SK-MEL-5 (cell line): ENCODE measurements at places on chromosomes 6 and 20.

GRCh38 chr20:48904566-48905296 is 16.8 kb upstream of the ARFGEF2 start:
- peak; percentile 82 for DNase-seq

DNA sequence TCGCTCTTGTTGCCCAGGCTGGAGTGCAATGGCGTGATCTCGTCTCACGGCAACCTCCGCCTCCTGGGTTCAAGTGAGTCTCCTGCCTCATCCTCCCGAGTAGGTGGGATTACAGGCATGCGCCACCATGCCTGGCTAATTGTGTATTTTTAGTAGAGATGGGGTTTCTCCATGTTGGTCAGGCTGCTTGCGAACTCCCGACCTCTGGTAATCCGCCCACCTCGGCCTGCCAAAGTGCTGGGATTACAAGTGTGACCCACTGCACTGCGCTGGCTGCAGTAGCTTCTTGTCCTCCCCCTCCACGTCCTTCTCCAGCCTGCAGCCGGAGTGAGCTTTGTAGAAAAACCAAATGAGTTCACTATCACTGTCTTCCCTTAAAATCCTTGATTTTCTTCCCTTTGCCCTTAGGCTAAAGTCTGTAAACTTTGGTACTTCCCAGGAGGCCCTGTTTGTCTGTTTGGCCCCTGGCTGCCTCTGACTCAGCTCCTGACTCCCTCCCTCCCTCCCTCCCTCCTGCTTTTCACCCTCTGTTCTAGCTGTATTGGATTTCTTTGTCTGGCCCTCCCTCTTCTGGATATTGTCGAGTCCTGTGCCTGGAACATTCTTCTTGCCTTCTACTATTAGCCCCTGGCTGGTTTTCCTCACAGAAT is 12.9 kb downstream of the PARD6B start:
- DNase-seq = peak; percentile 86

DNA sequence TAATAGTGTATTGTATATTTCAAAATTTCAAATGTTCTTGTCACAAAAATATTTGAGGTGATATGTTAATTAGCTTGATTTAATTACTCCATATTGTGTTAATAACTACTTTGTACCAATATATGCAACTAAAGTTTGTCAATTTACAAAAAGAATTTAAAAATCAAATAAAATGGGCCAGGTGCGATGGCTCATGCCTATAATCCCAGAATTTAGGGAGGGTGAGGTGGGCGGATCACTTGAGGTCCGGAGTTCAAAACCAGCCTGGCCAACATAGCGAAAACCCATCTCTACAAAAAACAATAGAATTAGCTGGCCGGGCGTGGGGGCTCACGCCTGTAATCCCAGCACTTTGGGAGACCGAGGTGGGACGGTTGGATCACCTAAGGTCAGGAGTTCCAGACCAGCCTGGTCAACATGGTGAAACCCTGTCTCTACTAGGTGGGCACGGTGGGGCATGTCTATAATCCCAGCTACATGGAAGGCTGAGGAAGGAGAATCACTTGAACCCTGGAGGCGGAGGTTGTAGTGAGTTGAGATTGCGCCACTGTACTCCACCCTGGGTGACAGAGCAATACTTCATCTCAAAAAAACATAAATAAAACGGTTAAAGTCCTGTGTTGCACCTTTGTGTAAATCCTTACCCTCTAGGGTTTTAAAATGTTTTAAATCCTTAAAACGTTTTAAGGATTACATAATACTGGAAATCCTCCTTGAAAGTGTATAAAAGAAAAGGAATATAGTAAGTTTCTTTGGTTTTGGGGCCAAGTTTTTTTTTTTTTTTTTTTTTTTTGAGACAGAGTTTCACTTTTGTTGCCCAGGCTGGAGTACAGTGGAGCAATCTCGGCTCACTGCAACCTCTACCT is 4.0 kb downstream of the HSPA1B start:
- no peak for DNase-seq

GRCh38 chr20:59705651-59706399 is 101.5 kb downstream of the PHACTR3 start:
- no peak for DNase-seq

DNA sequence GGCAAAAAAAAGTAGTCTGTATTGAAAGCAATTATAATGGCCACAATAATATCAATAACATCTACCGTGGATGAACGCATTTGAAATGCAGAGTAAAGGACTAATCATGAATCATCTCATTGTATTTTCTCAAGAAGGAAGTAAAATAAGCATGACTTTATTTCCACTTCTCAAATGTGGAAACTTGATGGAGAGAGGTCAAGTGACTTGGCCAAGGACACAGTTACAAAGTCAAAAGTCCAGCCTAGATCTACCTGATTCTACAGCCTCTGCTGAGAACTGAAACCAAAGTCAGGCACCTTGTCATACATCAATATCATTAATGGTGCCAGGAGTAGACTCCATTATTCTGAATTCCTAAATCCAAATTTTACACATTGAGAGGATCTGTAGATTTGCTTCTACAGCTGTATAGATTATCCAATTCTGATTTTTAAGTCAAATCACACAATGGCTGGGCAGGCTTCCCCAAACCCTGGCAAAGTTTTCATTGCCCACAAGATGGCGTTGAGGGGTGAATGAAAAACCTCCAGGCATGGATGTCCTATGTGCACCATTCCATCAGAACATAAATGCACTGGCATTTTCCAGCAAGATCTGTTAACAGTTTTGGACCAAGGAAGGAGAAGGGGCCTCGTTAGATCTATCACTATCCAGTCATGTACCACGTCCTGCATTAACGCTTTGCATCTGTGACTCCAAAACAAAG is 423.1 kb downstream of the MAFB start:
- DNase-seq = peak; percentile 72

DNA sequence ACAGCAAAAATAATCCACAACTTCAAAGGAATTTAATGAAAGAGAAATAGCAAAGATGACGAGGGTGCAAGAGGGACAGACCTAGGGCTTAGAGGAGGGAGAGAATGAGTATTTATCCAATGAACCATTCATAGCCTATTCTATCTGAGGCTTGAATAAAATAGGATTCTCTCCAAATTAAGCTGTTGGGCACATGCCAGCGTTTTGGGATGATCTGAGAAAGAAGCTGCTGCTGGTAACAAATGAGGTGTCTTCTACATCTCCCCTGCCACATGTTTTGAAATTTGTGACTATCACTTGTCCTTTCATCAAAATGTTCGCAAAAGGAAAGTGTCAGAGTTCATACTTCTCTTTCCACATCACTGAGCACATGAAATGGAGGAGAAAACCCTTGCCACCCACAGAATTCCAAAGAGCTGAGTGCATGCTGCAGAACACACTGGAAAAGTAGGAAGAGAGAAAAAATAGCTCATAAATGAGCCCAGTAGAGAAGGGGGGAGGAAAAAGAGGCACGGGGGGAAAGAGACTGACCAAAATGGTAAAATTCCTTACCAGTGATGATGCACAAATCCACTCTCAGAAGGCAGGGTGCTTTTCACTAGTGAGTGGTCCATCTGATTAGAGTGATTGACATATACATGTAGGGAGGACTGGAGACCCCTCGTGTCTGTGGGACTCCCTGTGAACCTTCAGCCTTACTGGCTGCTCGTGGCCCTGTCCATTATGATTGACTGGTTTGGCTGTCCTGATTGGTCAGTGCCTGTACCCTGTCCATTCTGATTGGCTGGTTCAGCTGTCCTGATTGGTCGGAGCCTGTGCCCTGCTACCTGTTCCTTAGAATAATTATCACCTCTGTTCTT is 180.5 kb downstream of the OGFRL1 start:
- DNase-seq = no peak

- no peak for DNase-seq
Measured at GRCh38 chr6:159404296-159404695, 235.1 kb downstream of the FNDC1 start.

DNA sequence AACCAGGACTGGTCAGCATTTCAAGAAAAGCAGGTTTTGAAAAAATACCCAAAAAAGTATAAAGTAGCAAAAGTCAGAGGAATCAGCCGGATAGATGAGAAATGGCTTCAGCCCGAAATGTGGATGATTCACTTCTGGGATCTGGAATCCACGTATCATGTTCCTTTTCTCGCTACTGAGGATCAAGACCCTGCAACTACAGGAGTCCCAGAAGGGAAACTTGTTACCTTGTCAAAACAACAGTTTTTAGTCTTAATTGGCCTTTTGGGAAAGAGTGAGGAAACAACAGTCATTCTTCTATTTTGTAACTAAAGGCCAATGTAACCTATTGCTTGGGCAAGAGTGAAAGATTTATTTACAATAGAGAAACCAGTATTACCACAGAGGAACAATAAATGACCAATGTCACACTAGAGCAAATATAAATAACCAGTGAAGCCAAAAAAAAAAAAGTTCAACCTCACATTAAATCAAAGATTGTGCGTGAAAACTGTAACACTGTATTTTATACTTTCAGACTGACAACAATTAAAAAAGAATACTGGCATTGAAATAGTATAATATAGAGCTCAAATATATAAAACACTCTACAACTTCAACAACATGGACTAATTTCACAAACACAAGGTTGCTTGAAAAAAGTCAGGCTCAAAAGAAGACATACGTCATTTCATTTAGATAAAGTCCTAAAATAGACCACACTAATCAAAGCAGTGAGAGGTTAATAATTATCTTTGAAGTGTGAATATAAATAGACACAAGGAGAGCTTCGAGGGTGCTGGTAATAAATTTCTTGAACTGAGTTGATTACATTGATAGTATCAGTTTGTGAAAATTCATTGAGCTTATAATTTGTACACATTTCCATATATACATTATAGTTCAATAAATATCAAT is 116.2 kb downstream of the GFRAL start:
- DNase-seq = no peak

DNA sequence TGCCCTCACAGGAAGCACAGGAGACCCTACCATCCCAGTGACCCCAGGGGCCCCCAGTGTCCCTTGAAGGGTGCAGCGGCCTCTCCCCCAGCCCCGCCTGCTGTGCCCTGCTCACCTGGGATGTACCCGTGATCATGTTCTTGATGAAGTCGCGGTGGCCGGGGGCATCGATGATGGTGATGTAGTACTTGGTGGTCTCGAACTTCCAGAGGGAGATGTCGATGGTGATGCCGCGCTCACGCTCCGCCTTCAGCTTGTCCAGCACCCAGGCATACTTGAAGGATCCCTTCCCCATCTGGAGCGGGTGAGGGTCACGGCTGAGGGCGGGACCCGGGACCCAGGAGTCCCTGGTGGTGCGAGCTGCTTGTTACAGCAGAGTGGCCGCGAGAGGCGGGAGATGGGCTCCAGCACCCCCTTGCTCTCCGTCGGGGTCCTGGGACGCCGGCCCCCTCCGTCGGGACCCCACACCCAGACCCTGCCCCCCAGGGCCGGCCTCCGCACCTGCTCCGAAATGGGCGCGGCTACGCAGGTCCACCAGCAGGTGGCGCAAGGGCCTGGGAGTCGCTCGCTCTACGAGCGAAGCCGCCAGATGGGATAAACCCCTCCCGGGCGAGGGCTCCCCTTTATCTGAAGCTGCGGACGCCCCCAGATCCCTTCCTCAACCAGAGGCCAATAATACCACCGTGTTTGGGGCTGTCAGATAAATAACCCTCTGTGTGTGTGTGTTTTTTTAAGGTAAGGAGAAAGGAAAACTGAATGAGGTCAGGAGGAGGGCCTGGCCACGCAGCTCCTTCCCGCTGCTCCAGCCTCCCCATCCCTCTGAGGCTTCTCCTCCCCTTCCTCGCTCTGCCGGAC is 2.9 kb downstream of the EEF1A2 start:
- DNase-seq = peak; percentile 62
